ENCODE measurements at places on chromosomes 7 and 10.
A peak's percentile ranks its signal among the peaks of the same experiment; 100 is the strongest.

- peak; percentile 65 for DNase-seq
Observed at GRCh38 chr7:114293289-114294012, 121.2 kb upstream of the FOXP2 start.

GRCh38 chr10:85724215-85724614 is 642.4 kb downstream of the GRID1 start:
- DNase-seq, result no peak

DNA sequence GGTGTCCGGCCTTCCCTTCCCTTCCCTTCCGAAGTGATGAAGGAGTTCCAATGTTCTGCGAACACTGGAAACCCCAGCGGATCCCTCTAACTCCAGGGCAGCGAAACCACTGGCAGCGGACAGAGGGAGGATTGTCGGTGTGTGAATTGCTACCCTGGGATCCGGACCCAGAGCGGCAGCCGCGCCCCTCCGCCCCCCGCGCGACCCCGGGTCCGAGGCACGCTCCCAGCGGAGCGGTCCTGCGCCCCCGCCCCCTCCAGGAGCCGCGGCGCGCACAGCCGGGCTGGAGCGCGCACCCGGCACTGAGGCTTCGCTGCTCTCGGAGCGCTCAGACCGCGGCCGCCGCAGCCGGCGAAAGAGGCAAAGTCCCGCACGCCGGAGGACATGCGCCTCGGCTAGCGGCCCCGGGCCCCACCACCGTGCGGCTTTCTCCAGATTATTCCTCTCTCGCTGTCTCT is at the start of gene PTPRZ1:
Gene PTPRZ1, plus strand, starts transcription at position 331 of the 458 bp plus-strand sequence. CDS start 339 bp downstream, outside the sequence.
- no peak for DNase-seq

- DNase-seq, result no peak
Observed at GRCh38 chr10:78462726-78463228, 429.1 kb downstream of the RPS24 start.

DNA sequence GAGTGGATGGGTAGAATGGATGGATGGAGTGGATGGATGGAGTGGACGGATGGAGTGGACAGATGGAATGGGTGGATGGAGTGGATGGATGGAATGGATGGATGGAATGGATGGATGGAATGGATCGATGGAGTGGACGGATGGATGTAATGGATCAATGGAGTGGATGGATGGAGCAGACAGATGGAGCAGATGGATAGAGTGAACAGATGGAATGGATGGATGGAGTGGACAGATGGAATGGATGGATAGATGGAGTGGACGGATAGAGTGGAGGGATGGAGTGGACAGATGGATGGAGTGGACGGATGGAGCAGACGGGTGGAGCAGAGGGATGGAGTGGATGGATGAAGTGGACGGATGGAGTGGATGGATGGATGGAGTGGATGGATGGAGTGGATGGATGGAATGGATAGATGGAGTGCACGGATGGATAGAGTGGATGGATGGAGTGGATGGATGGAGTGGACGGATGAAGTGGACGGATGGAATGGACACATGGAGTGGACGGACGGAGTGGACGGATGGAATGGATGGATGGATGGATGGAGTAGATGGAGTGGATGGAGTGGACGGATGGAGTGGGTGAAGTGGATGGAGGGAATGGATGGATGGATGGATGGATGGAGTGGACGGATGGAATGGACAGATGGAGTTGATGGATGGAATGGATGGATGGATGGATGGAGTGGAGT is 260.3 kb upstream of the C7orf33 start:
- no peak for DNase-seq

DNA sequence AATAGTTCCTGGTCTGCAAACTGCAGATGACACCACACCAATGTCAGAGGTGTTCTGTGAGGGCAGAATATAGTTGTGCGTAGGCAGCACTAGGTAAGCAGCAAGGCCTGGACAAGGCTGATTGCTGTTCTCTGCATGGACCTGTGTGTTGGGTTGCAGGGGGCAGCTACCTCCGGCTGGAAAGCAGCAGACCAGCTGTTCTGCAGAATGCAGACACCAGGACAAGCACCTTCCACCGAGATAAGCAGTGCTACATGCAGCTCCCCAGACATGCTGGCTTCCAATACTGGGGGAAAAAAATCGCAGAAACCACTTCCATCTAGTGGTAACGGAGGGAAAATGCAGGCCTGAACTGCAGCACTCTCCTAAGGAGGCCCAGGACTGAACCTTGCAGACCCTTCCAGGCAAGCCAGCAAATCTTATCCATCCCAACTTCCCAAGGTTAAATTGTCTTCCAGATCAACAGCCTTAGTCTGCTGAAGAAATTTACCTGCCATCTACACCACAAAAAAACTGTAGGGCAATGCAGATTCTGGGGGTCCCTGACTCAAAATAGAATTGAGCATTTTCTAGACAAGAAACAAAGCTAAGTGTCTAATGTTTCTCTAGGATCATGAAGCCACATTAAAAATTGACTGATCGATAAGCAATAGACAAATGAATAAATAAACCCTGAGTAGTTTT is 50.5 kb upstream of the COBL start:
- peak; percentile 0 for DNase-seq

GRCh38 chr10:124708246-124708779 is 35.9 kb downstream of the FAM53B start:
- DNase-seq, result no peak

- DNase-seq, result no peak
Observed at GRCh38 chr7:46288861-46289260, 367.8 kb upstream of the IGFBP3 start.

GRCh38 chr10:86155054-86155921 is 211.3 kb downstream of the GRID1 start:
- no peak for DNase-seq

GRCh38 chr7:81190997-81191768 is 272.3 kb upstream of the SEMA3C start:
- DNase-seq, result no peak

GRCh38 chr7:39712751-39713150 is 89.4 kb downstream of the RALA start:
- DNase-seq, result no peak

DNA sequence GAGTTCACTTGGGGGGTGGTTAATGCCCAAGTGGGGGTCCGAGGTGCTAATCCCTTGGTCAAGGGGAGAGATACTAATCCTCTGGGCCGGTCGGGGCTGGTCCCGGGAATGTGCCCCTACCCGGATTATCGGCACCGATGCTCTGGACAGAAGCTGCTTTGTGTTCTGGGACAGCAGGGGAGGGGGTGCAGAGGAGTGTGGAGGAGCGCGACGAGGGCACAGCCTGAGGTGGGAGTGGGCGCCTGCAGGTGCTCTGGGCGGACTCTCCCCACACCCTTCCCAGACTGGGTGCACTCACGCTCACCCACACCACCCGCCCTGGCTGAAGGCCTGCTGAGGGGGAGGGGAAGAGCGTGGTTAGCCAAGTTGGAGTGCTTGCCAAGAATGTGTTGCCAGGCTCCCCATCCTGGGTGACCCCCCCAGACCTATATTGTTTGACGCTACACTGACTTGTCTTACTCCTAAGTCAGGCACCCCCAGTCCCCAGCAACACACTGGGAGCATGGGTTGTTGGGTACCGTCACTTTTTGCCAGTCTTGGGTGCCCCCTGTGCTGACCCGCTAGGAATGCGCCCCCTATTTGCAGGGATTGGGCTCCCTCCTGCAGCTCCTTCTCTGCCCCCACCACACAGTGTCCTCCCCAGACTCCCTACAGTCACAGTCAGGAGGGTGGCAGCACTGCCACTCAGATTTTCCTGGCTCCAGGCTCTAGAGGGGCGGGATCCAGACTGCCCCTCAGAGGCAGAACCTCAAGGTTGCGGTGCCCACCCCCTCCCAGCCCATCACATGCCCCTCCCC is 1.2 kb downstream of the SLC4A2 start:
- no peak for DNase-seq

GRCh38 chr10:79442171-79443040 is 3.0 kb downstream of the ZCCHC24 start:
- DNase-seq, result no peak

DNA sequence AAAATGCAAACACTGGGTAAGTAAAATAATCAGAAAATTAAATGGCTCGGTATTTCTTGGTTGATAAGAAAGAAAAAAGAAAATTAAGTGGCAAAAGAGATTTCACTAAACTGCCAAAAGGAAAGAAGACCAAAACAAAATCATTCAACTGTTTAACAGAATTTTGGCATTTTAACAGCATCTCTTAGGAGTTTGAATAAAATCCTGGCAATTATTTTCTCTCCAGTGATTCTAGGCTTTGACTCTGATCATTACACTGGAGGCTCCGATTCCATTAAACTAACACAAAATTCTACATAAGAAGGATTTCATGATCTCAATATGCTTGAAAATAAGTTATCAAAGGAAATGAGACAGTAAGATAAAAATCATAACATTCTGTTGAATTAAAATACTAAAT is 62.3 kb downstream of the ARHGAP21 start:
- no peak for DNase-seq

GRCh38 chr10:110860576-110861241 is 11.0 kb upstream of the PDCD4 start:
- no peak for DNase-seq

DNA sequence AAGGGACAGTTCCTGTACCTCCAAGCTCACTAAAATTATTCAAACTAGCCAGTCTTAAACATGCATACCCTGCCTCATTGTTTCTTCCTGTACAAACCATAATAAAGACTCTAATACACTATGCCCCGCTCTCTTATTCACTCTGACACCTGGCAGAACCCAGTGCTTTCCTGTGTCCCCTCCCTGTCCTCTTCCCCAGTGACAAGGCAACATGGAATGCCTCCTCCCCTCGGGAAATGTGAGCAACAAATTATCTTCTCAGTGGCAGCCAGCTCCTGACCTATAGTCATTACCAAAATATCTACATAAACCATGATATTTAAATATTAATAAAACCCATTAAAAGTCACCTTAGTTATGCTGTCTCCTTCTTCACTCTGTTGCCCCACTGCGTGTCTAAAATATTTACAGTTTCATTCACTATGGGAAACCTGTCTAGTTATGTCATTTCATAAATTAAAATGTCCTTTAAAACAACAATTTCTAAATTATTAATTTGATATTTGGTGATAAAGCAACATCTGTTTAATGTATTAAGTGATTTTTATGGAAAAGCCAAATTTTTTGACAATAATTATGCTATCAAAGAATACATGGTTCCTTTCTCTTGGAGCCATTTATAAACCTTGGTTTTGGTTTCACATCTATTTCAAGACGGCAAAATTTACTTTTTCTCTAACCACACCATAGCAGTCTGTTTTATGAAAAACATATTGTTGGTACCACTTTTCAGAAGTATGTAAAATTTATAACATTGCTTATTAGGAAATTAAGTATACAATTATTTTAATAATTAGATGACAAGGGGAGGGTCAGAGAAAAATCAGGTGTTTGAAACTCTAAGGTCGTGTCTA is 1355.2 kb downstream of the XPNPEP1 start:
- DNase-seq, result no peak

DNA sequence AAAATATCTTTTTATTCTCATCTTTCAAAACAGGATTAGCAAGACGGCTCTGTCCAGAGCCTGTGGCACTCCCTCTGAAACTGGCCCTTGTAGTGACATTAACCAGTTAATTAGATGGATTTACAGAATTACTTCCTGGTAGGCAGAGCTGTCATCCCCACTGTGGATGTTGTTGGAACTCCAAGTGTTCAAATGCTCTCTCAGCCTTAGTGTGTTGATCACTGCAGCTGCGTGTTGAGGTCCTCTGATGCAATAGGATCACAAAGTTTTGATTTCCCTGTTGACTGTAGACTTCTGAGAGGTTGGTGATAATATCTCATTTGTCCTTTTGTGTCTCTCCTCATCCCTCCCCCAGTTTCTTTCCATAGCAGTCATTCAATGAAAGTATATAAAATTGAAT is 117.3 kb upstream of the CDK6 start:
- DNase-seq, result no peak

DNA sequence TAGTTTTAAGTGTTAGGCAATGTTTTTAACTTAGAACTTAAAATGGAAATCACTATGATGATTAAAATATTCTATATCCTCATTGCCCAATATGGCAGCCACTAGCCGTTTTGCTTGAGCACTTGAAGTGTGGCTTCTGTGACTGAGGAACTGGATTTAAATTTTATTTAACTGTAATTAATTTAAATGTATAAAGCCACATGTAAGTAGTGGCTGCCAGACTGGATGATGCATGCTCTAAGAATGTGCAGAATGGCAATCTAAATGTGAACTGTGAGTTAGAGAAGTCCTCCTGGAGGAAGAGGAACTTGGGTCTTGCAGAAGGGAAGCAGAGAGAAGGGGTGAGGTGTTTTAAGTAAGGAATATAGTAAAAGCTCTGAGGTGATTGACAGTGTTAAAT is 451.4 kb downstream of the SUGCT start:
- no peak for DNase-seq

- DNase-seq, result no peak
Observed at GRCh38 chr7:36357054-36357453, 32.6 kb upstream of the ANLN start.

- DNase-seq, result no peak
Observed at GRCh38 chr7:95817866-95818640, 45.7 kb downstream of the DYNC1I1 start.

GRCh38 chr7:100826514-100827329 is 601 bp downstream of the EPHB4 start:
- DNase-seq, result no peak

DNA sequence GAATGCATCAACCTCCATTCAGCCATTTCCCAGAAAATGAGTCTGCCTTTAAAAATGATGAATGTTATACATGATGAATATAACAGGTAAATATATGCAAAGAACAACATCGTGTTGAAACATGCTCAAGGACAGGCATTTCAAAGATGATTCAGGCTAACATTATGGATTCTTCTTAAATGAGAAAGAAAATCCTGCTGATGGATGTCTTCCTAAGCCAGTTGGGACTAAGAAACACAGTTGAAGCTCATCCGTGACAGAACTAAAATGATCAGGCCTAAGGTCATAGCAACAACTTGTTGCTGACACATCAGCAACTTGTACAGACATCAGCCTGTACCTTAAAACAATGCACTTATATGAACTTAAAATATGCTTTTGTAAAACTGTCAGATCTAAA is 267.9 kb downstream of the MAGI2 start:
- no peak for DNase-seq

DNA sequence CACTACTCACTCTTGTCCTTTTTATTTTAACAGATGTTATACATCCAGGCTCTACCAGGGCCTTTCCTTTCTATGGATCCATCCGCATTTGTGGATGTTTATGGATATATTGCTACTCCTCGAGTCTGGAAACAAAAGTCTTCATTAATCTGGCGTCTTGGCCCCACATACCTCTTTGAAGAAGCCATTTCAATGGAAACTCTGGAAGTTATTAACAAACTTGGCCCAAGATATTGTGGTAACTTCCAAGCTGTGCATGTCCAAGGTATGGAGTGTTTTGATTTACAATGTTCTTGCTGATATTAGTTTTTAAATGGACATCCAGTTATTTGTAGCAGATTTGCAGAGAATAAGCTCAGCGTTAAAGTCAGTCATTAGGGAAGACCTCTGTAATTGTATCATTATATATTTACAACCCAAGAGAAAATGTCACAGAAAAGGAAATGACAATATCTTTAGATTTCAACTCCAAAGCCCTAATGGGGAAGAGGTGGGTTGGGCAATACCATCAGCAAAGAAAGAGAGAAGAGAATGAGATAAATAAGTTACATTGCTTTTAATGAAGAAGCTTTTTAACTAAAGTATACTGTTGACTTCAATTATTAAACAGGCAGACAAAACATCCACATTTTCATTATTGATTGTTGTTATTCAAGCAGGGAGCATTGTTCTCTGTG is 102.1 kb downstream of the WDFY4 start:
- DNase-seq, result no peak

Data from SK-N-MC (cell line).